ENCODE measurements at places on chromosomes 3 and 15.
A peak's percentile ranks its signal among the peaks of the same experiment; 100 is the strongest.

DNA sequence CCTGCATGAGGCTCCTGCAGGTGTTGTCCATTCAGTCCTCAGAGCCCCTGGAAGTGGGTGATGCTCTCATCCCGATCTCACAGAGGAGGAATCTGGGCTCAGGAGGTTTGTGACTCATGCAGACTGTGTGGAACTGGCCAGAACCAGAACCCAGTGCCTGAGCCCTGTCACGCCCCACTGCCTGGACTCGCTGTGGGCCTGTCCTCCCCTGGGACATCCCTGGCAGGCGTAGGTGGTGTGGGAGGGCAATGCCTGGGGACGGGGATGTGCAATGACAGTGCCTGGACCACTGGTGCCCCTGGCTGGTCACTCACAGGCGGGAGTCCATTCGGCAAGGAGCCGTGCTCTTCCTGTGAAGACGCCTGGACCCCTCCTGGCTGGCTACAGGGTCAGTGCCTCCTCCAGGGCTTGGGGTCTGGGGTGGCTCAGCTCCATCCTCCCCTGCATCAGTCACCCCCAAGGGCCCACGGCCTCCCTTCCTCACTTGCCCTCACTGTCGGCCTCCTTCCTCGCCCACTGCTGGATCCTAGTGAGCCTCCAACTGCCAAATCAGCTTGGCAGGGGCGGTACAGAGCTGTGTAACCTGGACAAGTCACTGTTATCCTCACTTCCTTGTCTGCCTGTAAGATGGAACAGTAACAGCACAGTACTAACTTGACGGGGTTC is 14.9 kb downstream of the PSTPIP1 start:
- DNase-seq, result no peak

DNA sequence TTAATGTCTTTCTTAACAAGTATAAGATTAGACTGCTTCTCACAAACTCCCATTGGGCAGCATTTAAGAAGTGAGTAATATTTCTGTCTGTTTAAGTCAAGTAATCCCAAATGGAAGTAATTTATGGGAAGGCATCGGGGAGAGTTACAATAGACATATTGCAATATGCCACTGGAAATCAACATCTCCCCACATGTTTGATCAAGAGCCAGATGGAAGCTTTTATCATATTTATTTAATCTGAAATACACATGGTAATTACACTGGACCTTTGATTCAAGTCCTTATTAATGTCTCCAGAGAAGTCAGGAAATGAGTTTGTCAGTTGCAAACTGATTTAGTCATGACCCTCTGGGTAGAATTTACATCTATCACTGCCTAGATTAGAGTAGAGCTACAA is 943.8 kb downstream of the VGLL3 start:
- DNase-seq, result no peak

- DNase-seq, result no peak
Observed at GRCh38 chr3:132326251-132326650, 9.0 kb downstream of the ACP3 start.

DNA sequence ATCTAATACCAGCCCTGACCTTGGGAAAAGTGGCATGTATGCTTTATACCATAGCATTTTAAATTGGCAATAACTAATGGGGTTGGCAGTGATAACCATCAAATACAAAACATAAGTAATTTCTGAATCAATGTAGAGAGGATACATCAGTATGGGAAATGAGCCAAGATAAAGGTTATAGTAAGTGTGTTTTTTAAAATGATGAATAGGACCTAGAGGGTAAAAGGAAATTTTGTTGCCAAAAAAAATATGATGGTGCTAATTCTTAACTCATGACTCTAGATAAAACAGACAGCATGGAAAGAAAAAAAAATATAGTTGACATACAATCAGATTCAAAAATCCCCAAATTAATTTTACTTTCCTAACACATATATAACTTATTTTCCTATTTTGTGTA is 75.4 kb upstream of the ROBO1 start:
- no peak for DNase-seq

- DNase-seq, result no peak
Observed at GRCh38 chr3:135792858-135793475, 172.6 kb upstream of the PPP2R3A start.

- no peak for DNase-seq
Observed at GRCh38 chr3:87810452-87811016, 248.3 kb downstream of the CGGBP1 start.

- no peak for DNase-seq
Observed at GRCh38 chr3:114218578-114219185, 18.7 kb downstream of the ZNF80 start.

GRCh38 chr3:2568156-2568555 is 469.5 kb downstream of the CNTN4 start:
- no peak for DNase-seq

- DNase-seq, result peak; percentile 48
Observed at GRCh38 chr3:141412087-141412935, 44.0 kb downstream of the ZBTB38 start.

- DNase-seq, result no peak
Observed at GRCh38 chr15:63195569-63196015, 6.2 kb downstream of the RAB8B start.

- DNase-seq, result no peak
Observed at GRCh38 chr3:135556174-135556573, 409.4 kb upstream of the PPP2R3A start.

GRCh38 chr15:91630090-91630489 is 223.4 kb upstream of the SLCO3A1 start:
- no peak for DNase-seq

- DNase-seq, result no peak
Observed at GRCh38 chr3:190130037-190130436, 9.3 kb upstream of the P3H2 start.

- no peak for DNase-seq
Observed at GRCh38 chr3:37963016-37963415, 27.6 kb upstream of the VILL start.
